ENCODE measurements at places on chromosomes 13 and 19.

DNA sequence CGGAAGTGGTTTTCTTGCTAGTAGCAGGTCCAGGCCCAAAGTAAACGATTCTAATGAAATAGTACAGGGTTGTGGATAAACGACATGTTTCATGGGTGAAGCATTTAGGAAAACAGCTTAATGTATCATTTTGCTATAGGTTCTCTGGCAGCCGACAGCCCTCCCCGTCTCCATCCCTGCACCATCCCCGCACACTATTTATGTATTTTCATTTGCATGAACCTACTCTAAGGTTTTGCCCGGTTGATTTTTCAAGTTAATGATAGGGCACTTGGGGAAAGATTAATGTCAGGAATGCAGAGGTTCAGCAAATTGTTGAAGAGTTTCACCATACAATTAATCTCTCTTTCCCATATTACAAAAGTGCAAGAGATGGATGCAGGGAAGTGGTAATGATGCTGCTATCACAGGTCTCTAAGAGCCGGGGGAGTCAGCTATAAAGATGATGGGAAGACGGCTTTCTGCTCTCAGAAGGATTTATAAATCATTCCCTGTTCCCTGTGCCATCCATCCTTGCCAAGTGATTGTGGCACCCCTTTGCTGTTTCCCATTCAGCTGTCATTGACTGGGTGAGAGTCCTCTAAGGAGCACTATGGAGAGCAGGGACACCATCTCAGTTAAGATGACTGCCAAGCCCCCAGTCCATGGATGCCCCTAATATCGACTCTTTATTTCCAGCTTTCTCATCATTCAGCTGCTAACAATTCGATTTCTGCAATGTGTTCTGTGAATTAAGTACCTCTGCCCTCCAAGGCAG is 186.3 kb downstream of the IRS2 start:
- DNase-seq: no peak

GRCh38 chr19:16834747-16835146 is 5.5 kb downstream of the SIN3B start:
- no peak for DNase-seq

DNA sequence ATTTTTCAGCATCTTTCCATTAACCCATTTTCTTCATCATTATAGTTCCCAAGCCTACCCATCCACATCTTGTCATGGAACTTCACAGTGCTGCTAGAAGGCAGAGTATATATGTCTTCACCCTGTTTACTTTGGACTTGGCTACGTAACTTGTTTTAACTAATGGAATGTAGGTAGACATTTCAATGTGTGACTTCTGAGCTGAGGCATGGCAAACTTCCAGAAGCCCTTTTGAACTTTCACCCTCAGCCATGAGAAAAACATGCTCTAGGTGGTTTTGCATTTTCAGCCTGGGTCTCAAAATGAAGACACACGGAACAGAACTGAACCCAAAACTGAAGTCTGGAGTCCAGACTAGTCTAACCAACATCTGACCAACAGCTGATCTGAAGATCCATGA is 3.2 kb downstream of the TEX30 start:
- no peak for DNase-seq

DNA sequence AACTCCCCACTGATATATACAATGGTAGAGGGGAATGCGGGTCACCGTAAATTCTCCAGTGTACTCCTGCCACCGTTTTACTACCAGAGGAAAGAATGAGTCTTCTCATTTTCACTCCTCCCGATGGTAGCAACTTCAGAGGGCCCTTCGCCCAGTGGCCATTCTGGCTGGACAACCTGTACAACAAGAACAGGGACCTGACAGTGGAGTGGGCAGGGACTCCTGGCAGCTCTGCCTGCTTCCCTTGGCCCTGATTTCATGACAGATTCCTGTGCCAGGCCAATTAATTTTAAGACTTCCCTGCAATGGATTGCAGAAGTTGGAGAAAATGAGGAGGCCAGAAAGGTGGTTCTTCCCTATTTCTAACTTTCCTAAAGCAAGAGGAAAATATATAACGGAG is 148.9 kb downstream of the GPC6 start:
- DNase-seq: no peak

DNA sequence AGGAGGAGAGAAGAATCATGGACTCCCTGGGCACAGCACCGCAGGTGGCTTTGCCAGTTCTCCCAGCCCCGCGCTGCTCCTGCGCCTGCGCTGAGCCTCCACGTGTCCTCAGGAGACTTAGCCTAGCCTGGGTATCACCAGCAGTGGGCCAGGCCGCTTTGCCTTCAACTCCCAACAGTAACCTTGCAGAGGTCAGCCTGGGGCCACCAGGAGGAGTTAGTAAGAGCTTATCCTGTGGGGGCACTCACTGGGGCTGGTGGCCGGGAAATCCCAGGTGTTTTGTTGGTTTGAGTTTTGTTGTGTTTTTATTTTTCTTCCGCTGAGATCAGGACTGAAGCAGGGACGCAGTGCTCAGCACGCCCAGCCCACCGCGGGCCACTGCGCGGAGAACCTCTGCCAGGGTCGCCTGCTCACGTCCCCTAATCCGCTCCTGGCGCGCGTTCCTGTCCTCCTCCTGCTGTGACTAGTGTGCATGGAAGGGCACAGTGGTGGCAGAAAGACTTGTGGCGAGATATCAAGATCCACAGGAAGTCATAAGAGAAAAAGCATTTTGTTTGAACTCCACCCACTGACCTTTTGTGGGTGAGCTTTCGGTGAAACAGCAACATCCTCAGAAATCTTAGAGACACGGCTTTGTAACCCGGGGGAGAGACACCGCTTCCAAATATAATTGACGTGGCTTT is 207.4 kb upstream of the RFC3 start:
- peak; percentile 64 for DNase-seq

DNA sequence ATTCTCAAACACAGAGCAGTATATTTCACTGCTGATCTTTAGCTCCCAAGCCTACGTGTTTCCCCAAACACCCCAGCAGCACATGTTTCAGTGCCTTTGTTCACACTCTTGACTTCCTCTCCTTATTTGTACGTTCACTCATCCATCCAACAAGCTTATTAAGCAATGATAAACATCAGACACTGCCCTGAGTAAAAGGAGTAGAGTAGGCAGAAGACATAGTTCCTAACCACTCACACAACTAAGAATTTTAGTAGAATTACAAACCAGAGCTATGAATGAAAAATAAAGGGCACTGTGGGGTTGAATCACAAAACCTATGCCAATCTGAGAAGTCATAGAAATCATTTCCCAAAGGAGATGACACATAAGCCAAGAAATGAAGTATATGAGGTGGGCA is 213.5 kb downstream of the DIAPH3 start:
- DNase-seq: no peak

GRCh38 chr19:48975947-48976847 is 11.1 kb downstream of the FTL start:
- no peak for DNase-seq

GRCh38 chr13:74046431-74046830 is 87.8 kb downstream of the KLF12 start:
- no peak for DNase-seq

- no peak for DNase-seq
These were observed 10.1 kb upstream of the ZNF85 start for GRCh38 chr19:20912973-20913372.

- peak; percentile 76 for DNase-seq
These were observed 9.5 kb downstream of the SMAD9 start for GRCh38 chr13:36910545-36910944.

GRCh38 chr13:113746143-113746525 is 12.9 kb upstream of the TMEM255B start:
- no peak for DNase-seq

DNA sequence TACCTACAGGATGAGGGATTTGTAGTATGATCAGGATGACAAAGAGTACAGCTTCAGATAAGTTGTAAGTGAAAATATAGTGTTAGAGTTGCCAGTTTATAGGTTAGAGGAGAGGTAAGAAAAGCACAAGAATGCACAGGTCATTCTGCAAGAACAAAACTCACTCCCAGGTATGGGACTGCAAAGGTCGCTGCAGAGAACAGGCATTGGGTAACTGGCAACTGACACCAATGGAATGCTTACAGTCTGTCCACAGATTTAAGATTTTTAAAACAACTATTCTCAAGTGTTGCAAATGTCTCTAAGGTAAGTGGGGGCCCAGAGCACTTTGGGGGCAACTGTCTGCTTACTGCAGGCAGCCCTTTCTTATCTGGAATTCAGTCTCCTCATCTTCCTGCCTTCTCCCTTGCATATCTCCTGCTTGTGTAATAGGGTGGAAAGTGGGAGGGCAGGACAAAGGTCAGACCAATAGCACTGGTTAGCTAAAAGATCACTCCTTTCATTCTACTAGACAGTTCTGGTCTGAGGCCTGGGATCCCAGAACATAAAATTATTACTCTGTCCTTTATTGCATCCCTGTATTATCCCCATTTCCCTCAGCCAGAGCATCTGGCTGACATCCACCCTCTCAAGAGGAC is 42.3 kb upstream of the ZNF726 start:
- DNase-seq: no peak

DNA sequence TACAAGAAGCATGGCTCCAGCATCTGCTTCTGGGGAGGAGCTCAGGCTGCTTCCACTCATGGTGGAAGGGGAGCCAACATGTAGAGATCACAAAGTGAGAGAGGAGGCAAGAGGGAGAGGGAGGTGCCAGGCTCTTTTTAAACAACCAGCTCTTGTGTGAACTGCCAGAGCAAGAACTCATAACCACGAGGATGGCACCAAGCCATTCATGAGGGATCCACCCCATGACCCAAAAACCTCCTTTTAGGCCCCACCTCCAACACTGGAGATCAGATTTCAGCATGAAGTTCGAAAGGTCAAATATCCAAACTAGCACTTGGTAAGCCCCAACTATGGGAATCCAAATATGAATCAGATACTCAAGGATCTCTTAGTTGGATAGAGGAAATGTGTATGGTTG is 131.2 kb downstream of the RXFP2 start:
- no peak for DNase-seq

DNA sequence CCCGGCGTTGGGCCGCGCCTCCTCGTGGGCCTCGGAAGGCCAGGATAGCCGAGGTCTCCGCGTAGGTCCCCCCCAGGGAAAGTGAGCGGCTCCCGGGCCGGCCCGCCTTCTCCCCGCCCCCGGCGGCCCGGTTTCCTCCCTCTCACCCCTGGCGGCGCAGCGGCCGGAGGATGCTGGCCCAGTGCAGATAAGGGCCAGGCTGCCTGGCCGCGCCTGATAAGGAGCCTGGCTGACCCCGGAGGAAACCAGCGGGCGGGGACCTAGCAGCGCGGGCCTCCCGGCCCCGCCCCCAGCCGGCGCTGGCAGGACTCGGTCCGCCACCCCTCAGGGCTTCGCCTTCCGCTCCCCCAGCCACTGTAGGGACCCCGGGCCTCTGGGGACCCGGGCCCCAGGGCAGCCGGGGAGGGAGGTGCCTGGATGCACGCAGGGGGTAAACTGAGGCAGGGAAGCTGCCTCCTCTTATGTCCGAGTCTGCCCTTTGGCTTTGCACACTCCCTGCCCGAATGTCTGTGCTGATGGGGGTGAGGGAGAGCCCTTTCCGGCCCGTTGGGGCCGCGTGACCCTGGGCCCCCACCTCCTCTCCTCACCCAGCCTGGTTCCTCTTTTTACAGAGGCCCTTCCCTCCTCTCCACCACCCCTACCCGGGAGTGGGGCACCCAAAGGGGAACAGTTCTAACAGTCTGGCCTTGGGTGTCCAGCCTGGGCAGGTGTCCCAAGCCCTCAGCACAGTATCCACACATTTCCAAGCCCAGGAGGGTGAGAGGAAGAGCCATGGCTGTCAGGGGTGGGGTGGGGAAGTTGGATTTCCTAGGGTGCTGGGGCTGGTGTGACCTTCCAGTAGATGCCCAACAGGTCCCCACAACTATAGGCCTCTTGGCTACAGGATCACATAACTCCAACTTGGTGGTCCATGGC is at the start of gene LYL1:
Gene LYL1, minus strand, starts transcription at position 193 of the 915 bp plus-strand sequence. CDS start 1,687 bp downstream, outside the sequence.
- peak; percentile 91 for DNase-seq

GRCh38 chr13:72726726-72727416 is 558 bp downstream of the MZT1 start:
- DNase-seq: peak; percentile 47

DNA sequence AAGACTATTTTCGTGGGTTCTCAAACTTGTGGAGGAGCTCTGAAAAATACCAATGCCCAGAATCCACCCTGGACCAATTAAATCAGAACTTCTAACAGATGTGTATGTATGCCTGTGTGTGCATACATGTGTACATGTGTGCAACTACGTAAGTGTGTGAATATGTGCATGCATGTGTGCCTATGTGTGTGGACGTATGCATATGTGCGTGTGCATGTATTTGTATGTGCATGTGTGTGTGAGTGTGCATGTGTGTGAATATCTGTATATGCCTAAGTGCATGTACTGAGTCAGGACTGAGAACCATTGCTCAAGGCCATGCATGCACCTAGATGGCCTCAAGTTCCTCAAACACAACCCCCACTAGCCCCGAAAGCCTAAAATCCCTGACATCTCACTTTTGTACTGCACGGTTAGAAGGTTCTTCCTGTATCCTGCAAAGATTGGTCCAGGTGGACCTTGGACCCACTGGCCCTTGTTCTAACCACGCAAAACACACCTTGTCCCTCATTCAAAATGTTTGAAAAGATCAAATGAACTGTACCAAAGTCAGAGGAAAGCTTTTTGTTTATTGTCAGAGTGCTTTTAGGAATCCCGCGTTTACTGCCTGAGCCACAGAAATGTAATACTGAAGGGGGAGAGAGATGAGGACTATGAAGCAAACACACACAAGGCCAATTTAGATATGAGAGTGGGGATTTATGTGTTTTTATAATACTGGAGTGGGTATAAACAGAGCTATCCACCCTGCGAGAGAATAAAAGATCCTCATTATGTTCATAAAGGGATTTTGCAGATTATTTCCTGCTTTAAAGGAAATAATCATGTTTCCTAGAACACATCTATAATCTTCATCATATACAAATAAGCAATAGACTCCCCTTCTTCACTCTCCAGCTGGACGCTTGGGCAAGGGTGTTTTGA is 39.1 kb downstream of the LATS2 start:
- peak; percentile 20 for DNase-seq

DNA sequence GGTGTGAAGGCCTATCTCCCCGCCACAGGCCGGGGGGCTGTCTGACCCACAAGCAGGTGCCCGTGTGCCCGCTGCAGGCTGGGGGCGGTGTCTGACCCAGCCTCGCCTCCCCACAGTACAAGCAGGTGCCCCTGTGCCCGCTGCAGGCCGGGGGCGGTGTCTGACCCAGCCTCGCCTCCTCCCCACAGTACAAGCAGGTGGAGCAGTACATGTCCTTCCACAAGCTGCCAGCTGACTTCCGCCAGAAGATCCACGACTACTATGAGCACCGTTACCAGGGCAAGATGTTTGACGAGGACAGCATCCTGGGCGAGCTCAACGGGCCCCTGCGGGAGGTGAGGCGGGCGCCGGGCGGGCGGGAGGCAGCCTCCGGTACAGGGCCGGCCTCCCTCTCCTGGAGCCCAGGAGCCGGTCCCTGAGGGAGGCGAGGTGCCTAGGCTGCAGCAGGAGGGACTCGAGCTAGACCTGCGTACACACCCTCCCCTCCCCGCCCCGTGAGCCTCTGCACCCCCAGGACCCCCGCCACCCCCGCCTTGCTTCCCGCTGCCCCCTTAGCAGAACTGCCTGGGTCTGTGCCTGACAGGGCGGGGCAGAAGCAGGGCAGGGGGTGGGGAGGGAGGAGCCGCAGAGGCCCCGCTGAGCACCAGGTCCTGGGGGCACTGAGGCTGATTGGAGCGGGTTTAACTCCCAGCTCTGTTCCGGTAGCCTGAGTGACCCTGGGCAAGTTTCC is 20.6 kb downstream of the HCN2 start:
- no peak for DNase-seq

Data from islet precursor cell (in vitro differentiated cells).